Lung (tissue), 17 donors: ENCODE measurements at places on chromosomes 5 and 9. TPM values are rescaled to one million over a fixed set of nuclear protein-coding genes. Genes with fewer than 3 reads are reported as not detected.
A peak's percentile ranks its signal among the peaks of the same experiment; 100 is the strongest.

BSPRY gene
- 12.7 TPM for total RNA-seq

GRCh38 chr5:56179442-56179841 is 53.7 kb downstream of the ANKRD55 start:
- no peak overlapping the region for H3K27ac ChIP-seq
- H3K4me3 ChIP-seq, result no peak overlapping the region
- H3K36me3 ChIP-seq, result no peaks in the 10 kb centered on the region
- no peaks in the 10 kb centered on the region for H3K27me3 ChIP-seq
- no peak for DNase-seq

PTBP3 gene
- total RNA-seq, result 71.3 TPM

GRCh38 chr5:170402508-170402907 is 13.3 kb upstream of the KCNMB1 start:
- no peaks in the 10 kb centered on the region for H3K27me3 ChIP-seq
- H3K36me3 ChIP-seq, result no peaks in the 10 kb centered on the region
- H3K4me3 ChIP-seq, result no peak overlapping the region
- DNase-seq, result no peak
- no peak overlapping the region for H3K27ac ChIP-seq

DNA sequence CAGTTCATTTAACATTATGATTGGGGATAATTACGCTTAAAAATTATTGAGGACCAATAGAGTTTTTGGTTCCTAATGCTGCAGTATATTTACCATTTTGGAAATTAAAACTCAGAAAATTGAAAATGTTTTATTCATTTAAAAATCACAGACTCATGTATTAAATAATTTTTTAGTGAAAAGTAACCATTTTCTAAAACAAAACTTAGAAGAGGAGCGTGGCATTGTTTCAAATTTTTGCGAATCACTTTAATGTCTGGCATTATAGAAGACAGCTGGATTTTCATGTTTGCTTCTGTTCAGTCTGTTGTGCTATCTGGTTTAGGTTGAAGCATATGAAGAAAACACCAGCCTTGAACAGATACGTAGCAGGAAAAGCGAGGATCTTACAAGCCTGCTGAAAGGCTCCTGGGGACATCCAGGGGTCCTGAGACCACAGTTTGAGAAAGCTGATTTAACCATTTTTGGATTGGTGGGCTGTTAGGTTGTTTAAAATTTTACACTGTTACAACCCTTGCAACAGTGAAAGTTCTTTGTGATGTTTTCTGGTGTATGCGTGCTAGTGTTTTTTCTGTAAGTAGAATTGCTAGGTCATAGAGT is 1.6 kb downstream of the ZFYVE16 start:
- peaks cover 5% of the 10 kb centered on the region for H3K4me1 ChIP-seq
- no peaks in the 10 kb centered on the region for H3K27me3 ChIP-seq
- H3K4me3 ChIP-seq, result no peak overlapping the region
- H3K36me3 ChIP-seq, result peaks cover 3% of the 10 kb centered on the region
- peak; percentile 15 for DNase-seq

- no peaks in the 10 kb centered on the region for H3K4me1 ChIP-seq
- no peak for DNase-seq
- no peak overlapping the region for H3K4me3 ChIP-seq
- H3K27me3 ChIP-seq, result no peaks in the 10 kb centered on the region
Observed at GRCh38 chr5:72151169-72151568, 43.9 kb downstream of the MAP1B start.

PDLIM7 gene
- total RNA-seq, result 49.2 TPM

OCLN gene
- 129 TPM for total RNA-seq

- H3K4me3 ChIP-seq, result no peak overlapping the region
- no peaks in the 10 kb centered on the region for H3K27me3 ChIP-seq
- no peaks in the 10 kb centered on the region for H3K4me1 ChIP-seq
- H3K27ac ChIP-seq, result no peak overlapping the region
- peaks cover 18% of the 10 kb centered on the region for H3K36me3 ChIP-seq
- peak; percentile 70 for DNase-seq
Observed at GRCh38 chr5:66174338-66174737, 30.2 kb downstream of the SREK1 start.

DNA sequence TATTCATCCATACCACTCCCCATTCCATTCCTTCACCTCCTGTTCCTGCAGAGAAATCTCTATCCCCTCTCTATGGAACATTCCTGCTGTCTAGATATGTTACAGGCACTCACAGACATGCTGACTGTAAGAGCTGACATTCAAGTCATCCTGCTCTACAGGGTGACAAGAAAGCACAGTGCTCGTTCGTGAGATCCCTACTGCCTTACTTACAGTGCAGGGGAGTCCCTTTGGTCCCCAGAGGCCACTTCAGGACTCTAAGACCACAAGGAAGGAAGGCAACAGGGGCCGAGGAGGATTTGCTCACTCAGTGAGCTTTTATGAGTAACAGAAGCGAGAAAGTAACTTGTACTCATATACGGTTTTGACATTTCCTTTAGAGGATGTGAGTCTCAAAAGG is 110.5 kb downstream of the GAS1 start:
- DNase-seq, result no peak
- no peaks in the 10 kb centered on the region for H3K36me3 ChIP-seq
- H3K27ac ChIP-seq, result no peak overlapping the region
- H3K27me3 ChIP-seq, result no peaks in the 10 kb centered on the region
- no peak overlapping the region for H3K4me3 ChIP-seq
- H3K4me1 ChIP-seq, result no peaks in the 10 kb centered on the region

GRCh38 chr5:103889500-103890209 is 327.1 kb upstream of the NUDT12 start:
- no peak overlapping the region for H3K4me3 ChIP-seq
- no peaks in the 10 kb centered on the region for H3K4me1 ChIP-seq
- no peaks in the 10 kb centered on the region for H3K36me3 ChIP-seq
- no peaks in the 10 kb centered on the region for H3K27me3 ChIP-seq

LHFPL2 gene
- total RNA-seq, result 48.4 TPM

- H3K27ac ChIP-seq, result peak overlapping the region; percentile 17
- H3K4me1 ChIP-seq, result peaks cover 40% of the 10 kb centered on the region
- H3K27me3 ChIP-seq, result no peaks in the 10 kb centered on the region
- no peak for DNase-seq
- H3K4me3 ChIP-seq, result no peak overlapping the region
Observed at GRCh38 chr9:124217836-124218437, 39.8 kb upstream of the NEK6 start.

DNA sequence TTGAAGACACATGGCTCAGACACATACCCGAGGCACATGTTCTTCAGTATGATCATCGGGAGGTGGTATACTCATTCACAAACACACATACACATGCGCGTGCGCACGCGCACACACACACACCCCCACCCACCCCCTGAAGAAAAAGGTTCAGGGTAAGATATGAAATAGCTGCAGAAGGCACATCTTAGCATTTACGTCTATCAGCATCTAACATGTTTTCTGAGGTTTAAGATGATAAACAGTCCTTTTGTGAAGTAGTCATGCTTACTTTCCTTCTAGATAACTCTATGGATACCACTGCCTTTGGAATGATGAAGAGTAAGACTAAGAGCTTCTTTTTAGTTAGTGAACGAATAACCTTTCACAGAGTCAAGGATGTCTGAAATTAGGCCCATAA is 105.1 kb upstream of the GNA14 start:
- no peak overlapping the region for H3K27ac ChIP-seq
- DNase-seq, result no peak
- H3K4me3 ChIP-seq, result no peak overlapping the region
- no peaks in the 10 kb centered on the region for H3K27me3 ChIP-seq

FBXL17 gene
- total RNA-seq, result 21.4 TPM

DNA sequence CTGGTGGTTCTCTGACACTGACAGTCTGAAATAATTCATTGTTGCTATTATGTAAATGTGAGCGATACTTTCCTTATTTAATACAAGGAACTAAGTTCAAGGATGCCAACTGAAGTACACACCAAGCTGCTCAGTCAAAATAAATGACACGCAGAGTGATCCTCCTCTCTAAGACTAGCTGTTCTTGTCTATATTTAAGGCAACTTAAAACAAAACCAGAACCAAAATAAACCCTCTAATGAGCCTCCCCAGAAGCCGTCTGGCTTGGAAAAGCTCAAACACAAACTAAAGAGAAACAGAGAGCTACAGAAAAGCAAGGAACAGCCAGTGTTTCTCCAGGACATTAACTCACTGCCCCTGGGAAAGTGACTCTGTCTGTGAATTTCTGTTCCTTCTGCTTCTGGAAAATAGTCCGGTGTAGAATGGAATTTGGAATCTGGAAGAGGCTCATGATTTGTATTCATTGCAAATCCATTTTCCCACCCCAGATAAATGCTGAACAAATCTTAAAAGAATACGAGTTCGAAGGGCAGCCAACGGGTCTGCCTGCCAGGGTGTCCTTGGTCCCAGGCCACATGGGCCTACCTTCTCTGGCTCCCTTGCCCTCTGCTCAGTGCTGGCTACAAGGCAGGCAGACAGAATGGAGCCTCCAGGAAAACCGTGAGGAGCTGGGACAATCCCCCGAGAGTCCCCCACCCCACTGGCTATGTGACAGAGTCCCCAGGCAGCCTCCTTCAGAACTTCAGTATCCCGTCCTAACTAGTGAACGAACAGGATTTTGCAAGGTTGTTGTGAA is 14.8 kb downstream of the GGTA1 start:
- H3K36me3 ChIP-seq, result no peaks in the 10 kb centered on the region
- no peak for DNase-seq
- no peak overlapping the region for H3K4me3 ChIP-seq
- H3K27me3 ChIP-seq, result no peaks in the 10 kb centered on the region

GRCh38 chr9:136928591-136928990 is 15.9 kb downstream of the FBXW5 start:
- H3K27ac ChIP-seq, result no peak overlapping the region
- H3K36me3 ChIP-seq, result peaks cover 5% of the 10 kb centered on the region
- no peaks in the 10 kb centered on the region for H3K4me1 ChIP-seq
- no peak overlapping the region for H3K4me3 ChIP-seq
- no peak for DNase-seq

SLC36A3 gene
- total RNA-seq, result not detected

GRXCR2 gene
- total RNA-seq, result not detected

DNA sequence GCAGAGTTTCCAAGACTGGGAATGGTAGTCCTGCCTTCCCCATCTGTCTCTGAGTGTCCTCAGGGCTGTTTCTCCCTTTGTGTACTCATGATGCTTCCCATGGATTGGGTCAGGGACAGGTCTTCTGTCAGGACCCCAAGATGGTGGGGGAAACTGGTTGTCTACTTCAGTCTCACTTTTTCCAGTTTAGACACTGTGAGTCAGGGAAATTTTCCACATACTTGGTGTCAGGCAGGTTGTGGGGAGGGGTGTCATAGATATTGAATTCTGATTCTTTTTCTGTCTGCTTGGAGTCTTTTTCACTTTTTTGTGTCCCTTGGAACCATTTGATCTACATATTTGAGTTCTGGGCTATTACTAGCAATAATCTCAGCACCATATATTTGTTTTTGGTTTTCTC is 10.3 kb downstream of the POLK start:
- no peak overlapping the region for H3K27ac ChIP-seq
- H3K4me1 ChIP-seq, result no peaks in the 10 kb centered on the region
- no peak for DNase-seq
- H3K36me3 ChIP-seq, result peaks cover 16% of the 10 kb centered on the region
- no peaks in the 10 kb centered on the region for H3K27me3 ChIP-seq
- no peak overlapping the region for H3K4me3 ChIP-seq

DNA sequence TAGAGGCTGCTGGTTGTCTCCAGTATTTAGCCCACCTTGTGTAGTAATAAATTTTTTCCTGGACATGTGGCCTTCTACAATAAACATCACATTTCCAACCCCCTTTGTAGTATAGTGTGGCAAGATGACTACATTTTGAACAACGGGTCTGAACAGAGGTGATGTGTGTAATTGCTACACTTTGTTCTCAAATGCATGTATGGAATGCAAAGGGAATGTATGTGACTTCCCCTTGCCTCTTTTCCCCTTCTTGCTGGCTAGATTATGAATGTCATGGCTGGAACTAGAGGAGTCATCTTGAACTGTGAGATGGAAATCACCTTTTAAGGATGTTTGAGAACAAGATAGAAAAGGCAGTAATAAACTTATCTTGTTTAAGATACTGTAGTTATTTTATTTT is 54.5 kb downstream of the PRR16 start:
- DNase-seq, result no peak
- peaks cover 6% of the 10 kb centered on the region for H3K4me1 ChIP-seq
- no peaks in the 10 kb centered on the region for H3K27me3 ChIP-seq
- H3K36me3 ChIP-seq, result no peaks in the 10 kb centered on the region

DNA sequence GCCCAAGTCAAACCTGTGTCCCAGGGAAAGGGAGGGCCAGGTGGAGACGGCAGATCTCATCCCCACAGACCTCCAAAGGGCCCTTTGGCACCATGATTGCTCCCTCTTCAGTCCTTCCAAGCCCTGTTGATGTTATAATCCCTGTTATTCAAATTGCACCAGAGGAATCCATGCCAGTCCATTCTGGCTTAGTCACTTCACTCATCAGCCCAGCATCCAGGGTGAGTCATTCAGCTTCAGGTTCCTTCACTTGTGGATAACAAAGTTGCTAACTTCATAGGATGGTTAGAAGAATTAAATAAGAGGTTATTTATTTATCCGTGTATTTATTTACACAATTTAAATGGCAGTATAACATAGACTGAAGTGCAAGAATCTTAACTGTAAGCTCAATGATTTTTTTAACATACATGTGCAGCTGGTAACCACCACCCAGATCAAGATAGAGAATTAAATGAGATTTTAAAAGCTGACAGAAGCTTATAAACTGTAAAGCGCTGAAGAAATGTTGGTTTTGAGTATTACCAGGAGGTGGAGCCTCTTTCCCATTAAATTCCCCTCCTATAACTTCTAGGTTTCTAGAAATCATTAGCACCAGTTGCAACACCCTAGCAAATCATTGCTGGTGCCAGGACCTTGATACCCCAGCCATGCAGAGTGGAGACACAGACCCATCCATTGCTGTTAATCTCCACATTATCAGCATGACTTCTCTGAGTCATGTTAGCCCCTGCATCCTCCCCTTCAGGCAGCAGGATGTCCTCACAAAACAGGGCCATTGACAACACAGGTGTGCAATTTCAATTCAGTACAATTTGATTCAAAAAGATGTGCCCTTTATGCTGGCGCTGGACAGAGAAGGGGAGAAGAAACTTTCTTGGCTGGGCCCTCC is 77.4 kb downstream of the SEC61B start:
- no peaks in the 10 kb centered on the region for H3K4me1 ChIP-seq
- H3K27me3 ChIP-seq, result peaks cover 3% of the 10 kb centered on the region
- H3K27ac ChIP-seq, result no peak overlapping the region
- H3K4me3 ChIP-seq, result no peak overlapping the region
- peak; percentile 28 for DNase-seq
- no peaks in the 10 kb centered on the region for H3K36me3 ChIP-seq

DNA sequence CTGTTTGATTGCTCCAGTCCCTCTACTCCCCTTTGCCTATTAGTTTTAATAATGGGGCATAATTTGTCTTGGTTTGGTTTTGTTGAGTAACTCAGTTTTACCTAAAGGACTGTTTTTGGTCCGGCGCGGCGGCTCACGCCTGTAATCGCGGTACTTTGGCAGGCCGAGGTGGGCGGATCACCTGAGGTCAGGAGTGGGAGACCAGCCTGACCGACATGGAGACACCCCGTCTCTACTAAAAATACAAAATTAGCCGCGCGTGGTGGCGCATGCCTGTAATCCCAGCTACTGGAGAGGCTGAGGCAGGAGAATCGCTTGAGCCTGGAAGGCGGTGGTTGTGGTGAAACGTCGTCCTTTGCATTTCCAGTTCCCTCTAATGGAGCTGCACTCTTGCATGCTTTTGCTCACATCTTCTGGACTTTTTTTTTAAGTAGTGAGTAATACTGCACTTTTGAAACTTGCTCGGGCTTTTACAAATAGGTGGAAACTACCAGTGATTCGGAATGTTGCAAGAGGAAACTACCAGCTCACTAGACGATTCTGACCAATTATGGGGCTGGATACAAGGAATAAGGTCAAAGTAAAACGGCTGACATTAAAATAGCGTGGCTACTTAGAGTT is 721 bp upstream of the MAML1 start:
- H3K36me3 ChIP-seq, result peaks cover 26% of the 10 kb centered on the region
- DNase-seq, result no peak
- H3K4me1 ChIP-seq, result peaks cover 8% of the 10 kb centered on the region
- no peak overlapping the region for H3K4me3 ChIP-seq
- H3K27me3 ChIP-seq, result no peaks in the 10 kb centered on the region
